ENCODE measurements at places on chromosomes 2 and 18.

DNA sequence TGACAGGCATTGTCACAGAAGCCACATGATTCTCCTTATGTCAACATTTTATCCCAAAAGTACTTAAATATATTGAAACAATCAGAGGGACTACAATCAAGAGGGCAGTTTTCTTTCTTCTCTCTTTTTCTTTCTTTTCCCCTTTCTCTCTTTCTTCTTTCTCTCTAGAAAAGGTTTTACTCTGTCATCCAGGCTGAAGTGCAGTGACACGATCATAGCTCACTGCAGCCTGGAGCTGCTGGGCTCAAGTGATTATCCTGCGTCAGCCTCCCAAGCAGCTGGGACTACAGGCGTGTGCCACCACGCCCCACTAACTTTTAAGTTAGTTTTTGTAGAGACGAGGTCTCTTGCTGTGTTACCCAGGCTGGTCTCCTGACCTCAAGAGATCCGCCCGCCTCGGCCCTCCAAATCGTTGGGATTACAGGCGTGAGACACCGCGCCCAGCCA lies 1.0 kb upstream of the PRKD3 start:
- no peak for DNase-seq

DNA sequence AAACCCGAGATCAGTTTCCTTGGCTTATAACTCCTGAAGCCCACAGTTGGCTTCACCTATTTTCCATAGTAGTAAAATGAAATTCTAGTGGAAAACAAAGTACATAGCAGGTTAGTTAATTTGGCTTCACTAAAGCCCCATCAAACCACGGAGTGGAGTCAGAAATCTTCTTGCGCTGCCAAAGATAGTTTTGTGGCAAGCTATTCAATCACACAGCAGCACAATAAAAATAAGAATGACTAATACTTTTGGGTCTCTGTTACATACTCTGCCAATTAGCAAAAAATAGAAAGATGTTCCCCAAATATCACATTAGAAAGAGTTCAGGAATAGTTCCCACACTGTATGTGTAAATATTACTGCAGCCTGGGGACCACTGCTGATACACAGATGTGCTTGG lies 175.2 kb upstream of the NOL4 start:
- DNase-seq, result no peak

GRCh38 chr2:100957996-100958653 lies 44.0 kb upstream of the RPL31 start:
- DNase-seq, result no peak

GRCh38 chr2:108637304-108637669 lies 82.0 kb upstream of the RANBP2 start:
- no peak for DNase-seq

DNA sequence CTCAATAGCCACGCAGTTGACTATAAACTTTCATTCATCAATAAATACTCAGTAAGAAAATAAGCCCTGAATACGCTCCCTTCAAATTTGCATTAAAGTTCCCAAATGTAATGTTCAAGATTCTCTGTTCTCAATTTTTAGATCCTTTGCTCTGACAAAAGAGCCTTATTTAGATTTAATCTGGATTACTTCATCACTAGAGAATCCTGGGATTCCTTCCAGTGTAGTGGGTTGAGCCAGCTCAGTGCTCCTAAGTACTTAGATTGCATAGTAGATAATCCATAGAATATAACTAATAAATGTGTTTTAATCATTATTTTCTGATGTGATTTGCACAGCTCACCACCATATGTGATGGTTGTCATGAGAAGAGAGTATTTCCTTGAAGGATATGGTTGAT lies 1286.2 kb downstream of the SUCLG1 start:
- no peak for DNase-seq

- DNase-seq, result no peak
These were observed 143.3 kb downstream of the ZFP36L2 start for GRCh38 chr2:43082903-43083677.

GRCh38 chr2:62202019-62202722 lies 6.3 kb downstream of the B3GNT2 start:
- DNase-seq, result no peak

GRCh38 chr2:102141011-102141943 lies 1.3 kb upstream of the IL1R1 start:
- DNase-seq, result no peak

DNA sequence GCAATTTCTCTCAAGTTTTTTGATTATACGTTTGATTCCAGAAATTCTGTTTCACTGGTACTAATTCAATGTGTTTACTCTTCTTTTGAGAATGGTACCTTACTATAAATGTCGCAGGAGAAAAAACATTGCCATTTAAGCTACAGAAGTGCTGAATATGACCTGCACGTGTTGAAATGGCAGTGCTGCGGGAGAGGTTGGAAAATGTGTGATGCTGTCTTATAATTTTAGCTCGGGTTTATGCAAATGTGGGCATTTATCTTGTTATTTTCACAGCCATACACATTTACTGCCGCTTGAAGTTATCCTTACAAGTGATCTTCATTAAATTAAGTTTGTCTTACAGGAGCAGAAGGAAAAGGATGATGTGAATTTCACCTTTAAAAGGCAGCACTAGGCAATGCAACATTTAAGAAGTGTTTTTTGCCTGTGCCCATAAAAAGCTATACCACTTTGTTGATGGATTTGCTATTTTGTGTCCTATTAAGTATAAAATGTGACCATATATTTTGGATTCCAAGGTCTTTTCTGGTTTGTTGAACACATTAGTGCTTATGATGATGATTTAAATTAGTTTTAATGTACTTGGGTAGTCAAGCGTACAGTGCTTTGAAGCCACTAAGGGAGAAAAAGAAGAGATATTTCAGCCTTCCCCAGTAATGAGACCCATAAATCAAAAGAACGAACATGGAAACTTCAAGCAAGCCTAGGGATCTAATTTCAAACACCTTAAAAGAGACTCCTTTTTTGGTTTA lies 112.1 kb downstream of the LTBP1 start:
- no peak for DNase-seq

DNA sequence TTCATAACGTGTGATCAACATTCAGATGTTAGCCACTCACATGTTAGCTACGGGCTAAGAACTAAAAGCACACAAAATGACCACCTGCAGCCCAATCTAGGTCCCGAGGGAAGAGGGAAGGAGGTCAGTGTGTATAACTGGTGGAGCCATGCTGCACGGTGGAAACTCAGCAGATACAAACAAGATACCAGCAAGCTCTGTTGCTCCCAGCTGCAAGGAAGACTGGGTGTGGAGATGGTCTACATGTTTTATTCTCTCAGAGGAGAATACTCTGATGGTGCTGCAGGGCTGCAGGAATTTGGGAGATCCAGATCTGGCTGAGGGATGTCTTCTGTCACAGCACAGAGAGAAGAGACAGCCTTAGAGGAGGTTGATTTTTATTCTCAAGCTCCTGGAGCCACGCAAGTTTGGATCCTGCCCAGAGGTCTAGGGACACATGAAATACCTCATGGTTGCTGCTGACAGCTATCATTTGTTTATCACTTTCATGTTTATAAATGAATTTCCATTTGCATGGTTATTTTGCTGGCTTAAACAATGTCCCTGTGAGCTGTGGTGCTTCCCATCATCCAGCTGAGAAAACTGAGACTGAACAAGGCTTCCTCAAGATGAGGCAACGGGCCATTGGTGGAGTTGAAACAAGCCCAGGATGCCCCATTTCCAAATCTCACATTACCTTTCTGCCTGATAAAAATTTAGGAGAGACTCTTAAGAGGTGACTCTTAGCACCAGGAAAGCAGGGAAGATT lies 30.9 kb downstream of the RNF144A start:
- no peak for DNase-seq

- no peak for DNase-seq
These were observed 61.6 kb upstream of the SNTG2 start for GRCh38 chr2:888906-889566.

GRCh38 chr2:223943561-223944008 lies 1.6 kb downstream of the WDFY1 start:
- DNase-seq, result no peak

DNA sequence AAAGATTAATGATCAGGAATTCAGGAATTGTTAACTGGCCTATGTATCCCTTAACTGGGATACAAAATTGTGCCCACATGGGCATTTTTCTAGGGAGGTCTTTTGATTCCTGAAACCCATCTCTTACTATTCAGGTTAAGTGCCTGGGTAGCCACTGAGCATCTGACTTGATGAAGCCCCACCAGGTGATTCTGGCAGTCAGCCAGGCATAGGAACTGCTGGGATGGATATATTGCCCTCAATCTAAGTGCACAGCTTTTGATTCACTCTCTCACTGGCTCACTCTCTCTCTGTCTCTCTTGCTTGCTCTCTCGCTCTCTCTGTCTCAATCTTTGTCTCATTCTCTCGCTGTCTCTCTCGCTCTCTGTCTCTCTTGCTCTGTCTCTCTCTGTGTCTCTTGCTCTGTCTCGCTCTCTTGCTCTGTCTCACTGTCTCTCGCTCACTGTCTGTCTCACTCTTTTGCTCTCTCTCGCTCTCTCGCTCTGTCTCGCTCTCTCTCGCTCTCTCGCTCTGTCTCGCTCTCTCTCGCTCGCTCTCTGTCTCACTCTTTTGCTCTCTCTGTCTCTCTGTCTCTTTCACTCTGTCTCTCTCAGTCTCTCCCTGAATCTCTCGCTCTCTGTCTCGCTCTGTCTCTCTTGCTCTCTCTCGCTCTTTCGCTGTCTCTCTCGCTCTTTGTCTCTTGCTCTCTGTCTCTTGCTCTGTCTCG lies 22.3 kb downstream of the INPP1 start:
- DNase-seq, result peak; percentile 46

GRCh38 chr2:204343685-204344084 lies 201.6 kb upstream of the PARD3B start:
- DNase-seq, result no peak

- peak; percentile 77 for DNase-seq
These were observed 14.3 kb downstream of the KCNH7 start for GRCh38 chr2:162824304-162824703.
